ENCODE measurements at places on chromosomes 5 and 9. TPM values are rescaled to one million over a fixed set of nuclear protein-coding genes. Genes with fewer than 3 reads are reported as not detected.
A peak's percentile ranks its signal among the peaks of the same experiment; 100 is the strongest.

DNA sequence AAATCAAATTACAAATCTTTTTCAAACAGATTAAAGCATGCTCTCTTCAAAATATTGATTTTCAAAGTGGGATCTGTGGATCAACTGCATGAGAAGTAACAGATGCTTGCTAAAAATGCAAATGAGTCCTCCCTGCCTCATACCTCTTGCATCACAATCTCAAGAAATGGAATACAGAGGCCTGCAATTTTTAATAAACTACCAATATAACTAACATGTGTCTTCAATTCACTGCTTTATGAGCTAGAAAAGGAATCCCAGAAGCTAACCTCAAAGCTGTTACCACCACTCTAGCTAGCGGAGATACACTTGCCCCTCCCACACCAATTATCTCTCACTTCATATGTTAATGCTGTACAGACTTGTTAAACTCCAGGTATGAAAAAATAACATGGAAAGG is 9.6 kb downstream of the OR13C5 start:
- DNase-seq: no peak

Gene RANBP17
- total RNA-seq: 6.8 TPM

DNA sequence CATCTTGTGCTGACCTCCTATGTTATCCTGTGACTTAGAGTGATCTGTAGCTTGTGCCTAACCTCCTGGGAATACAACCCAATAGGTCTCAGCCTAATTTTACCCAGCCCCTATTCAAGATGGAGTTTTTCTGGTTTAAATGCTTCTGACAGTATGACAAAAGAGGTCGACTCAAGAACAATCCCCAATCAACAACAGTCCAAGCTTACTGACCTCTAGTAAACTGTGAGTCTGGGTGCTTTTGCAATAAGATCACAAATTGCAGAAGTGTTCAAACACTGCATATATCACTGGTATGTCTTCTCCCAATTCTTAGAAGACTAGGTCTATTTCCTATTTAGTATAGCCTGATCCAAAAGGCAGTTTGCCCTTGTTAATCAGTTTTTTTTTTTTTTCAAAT is 323.5 kb upstream of the PTGER4 start:
- no peak for DNase-seq

- no peak for DNase-seq
Observed at GRCh38 chr9:100222674-100223073, 123.6 kb downstream of the INVS start.

- DNase-seq: no peak
Observed at GRCh38 chr9:98967680-98968079, 24.0 kb downstream of the COL15A1 start.

GRCh38 chr5:94130077-94130476 is 388.7 kb upstream of the POU5F2 start:
- no peak for DNase-seq

DNA sequence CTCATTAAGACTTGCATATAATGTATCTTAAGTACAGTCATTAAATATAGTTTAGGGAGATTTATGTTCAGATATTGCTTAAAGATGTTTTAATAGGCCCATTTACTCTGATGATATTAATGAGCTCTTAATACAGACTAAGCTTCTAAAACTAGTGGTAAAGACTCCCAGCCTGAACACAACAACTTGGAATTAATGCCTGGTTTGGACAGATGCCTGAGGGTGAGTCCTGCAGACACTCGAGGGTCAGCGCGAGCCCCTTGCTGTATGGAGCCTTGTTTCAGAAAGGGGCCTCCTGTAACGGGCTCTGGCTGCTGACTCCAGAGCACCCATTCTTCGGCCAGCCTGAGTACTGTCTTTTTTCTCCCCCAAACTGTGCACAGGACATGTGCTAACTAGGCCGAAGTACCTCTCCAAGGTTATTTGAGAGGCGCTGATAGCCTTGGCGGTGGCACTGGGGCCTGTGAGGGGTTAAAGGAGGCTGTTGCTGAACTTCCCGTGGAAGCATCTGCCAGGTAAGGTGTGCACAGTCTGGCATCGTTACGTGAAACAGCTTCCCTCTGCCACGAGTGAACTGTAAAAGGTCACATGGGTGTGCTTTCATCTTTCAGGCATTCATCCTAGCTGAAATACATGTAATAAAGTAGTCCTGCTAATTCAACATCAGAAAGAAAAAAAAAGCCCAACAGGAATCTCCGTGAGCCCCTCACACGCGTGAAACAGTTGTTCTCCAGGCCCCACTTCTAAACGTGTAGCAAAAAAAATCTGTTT is 113.4 kb downstream of the MVB12B start:
- no peak for DNase-seq

Gene SLC25A2
- 0.37 TPM for total RNA-seq

DNA sequence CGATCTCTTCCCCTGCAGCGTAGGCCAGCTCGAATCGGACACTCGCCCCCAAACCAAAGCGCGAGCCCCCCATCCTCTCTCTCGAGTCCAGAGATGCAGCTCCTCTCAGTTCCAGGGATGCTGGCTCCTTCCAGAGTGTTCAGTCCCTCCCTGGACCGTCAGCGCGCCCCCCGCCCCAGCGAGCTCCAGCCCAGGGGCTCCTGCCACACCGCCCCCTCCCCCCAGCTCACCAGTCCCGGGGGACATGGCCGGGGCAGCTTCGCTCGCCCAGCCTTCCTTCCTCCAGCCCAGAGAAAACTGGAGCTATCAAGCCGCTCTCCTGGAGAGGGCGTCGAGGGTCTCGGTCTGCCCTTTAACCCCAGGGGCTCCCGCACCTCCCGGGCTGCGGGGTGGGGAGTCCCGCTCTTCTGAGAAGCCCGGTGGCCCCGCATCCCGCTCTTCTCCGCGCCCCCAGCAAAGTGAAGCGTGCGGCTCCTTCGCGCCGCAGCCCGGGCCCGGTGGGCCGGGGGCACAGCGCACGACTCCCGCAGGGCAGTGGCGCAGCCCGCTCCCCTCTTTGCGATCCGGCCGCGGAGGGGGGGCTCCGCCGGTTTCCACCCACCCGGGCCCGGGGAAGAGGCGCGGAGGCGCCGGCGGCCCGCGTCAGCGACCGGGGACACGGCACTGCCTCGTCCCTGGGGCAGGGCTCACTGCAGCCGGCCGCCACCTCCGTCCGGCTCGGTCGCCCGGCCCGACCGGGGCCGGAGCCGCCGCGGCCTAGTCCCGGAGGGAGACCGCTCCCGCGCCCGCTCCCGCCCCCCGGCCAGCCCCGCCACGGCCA is 587 bp downstream of the MIER3 start:
- DNase-seq: peak; percentile 71

- DNase-seq: no peak
Observed at GRCh38 chr5:179823937-179824744, 3.4 kb downstream of the SQSTM1 start.

DNA sequence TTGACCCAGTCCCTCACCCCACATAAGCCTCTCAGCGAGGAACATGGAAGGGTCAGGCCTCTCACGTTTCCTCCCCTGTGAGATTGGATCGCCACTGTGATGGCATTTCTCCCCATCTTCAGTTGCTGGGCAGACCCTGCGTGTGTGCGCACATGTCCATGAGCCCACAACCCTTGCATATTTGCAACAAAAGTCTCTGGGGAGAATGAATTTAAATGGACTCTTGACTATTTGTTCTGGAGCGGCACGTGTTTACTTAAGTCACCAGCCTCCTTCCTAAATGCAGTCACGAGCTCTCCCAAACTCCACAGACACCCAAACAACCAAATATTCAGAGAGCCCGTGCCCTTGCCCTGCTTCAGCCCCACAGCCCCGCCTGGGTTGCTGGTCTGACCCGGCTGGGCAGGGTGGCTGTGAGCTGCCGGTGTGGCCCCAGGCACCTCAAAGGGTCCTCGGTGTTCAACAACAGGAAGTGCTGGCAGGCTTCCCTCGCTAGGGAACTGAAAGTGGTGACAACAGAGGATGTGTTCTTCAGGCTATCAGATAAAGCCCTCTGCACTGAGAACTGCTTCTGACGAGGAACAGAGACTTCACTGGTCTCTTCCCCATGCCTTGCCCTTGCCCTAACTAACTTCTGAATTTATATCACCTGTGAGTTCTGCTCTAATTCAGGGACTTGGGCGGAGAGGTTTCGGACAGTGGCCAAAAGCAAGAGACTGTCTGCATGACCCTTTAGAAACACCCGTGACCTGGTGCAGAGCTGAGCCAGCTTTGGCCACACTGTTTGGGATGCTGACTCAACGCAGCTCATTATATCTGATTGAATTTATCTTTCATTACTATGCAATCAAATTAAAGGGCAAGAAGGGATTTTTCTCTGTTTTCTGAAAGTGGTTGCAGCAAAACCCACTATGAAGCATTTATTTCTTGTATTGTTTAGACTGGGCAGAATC is 19.2 kb upstream of the CD180 start:
- DNase-seq: peak; percentile 97

- DNase-seq: no peak
Observed at GRCh38 chr5:35811108-35811741, 45.5 kb upstream of the IL7R start.

GRCh38 chr5:133839721-133840120 is 128.7 kb downstream of the C5orf15 start:
- no peak for DNase-seq

GRCh38 chr9:122386311-122386872 is 15.6 kb downstream of the PTGS1 start:
- DNase-seq: no peak

Gene ORM2
- not detected for total RNA-seq

DNA sequence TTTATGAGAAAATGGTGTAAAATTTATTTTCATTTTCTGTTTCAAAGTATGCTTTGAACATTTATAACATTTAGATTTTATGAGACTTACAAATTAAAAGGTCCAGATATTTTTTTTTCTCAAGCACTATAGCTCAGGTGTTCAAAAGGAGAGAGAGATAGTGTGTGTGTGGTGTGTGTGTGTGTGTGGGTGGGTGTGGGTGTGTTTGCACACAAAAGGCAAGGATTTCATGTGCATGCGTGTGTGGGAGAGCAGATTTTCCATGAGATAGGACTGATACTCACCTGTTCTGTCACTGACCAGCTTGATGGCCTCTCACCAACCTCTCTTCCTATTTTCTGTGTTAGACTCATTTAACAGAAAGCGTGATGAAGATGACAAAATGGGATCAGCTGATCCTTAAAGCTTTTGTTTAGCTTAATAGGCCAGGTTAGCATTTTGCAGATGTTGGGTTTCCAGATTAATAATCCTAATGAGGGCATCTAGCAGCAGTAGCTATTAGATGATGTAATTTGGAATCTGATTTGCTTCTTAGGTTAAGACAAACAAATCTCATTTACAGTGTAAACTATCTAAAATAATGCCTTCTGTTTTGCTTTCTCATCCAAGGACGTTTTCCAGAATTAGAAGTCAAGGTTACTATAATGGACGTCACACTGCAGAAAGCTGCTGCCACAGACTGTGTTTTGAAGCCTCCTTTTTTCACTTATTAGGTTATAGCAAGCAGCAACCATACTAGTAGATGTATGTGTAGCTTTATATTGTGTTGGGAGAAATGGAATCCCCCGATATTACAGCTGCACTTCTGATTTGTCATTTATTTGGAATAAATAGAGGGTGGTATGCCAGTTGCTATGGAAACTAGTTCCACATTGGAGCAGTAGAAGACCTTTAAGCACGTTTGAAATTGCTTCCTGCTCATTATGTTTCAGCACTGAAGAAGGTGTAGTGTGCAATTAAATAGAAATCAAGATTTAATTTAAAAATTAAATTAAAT is 355.6 kb downstream of the TAF11L14 start:
- DNase-seq: no peak

Gene CER1
- total RNA-seq: not detected

- DNase-seq: peak; percentile 31
Observed at GRCh38 chr5:530001-530955, 6.0 kb upstream of the SLC9A3 start.

GRCh38 chr9:2043881-2044462 is 28.8 kb downstream of the SMARCA2 start:
- no peak for DNase-seq

Gene TAF11L10
- not detected for total RNA-seq

DNA sequence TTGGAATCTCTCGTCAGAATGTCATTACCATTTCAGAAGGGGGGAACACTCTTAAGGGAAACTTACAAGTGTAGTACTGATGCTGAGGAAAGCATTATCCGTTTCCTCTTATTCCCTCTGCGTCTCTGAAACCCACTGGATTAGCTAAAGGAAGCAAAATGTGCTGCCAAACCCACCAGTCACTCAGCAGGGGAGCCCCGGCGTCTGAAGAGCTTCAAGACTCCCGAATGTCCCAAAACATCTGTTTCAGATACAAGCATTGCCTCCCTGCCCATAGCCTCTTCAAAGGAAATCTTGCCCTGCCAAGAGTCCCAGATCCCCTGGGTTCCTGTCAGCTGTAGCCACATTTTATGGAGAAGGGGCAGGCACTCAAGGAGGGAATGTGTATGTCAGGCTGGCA is 1.0 kb upstream of the HCN1 start:
- no peak for DNase-seq

DNA sequence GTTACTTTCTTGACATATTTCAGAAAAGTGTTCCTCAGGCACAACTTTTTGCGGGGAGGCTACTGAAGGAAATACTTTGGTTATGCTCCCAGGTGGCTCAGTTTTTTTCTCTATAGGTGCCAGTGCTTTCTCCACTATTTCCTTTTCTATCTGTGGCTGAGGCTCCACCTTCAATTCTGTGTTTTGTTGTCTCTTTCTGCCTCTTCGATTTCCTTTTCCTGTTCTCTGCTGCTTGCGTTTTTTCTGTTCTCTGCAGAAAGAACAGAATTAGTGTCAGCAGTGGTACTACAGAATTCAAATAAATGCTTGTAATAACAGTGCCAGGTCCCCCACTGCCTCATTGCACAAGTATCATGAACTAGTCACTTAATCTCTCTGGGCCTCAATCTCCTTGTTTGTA is 7.0 kb downstream of the HEMGN start:
- DNase-seq: no peak

GRCh38 chr9:36871606-36872005 is 162.5 kb downstream of the PAX5 start:
- DNase-seq: no peak

Gene PAEP
- total RNA-seq: not detected

Gene OTP
- not detected for total RNA-seq

DNA sequence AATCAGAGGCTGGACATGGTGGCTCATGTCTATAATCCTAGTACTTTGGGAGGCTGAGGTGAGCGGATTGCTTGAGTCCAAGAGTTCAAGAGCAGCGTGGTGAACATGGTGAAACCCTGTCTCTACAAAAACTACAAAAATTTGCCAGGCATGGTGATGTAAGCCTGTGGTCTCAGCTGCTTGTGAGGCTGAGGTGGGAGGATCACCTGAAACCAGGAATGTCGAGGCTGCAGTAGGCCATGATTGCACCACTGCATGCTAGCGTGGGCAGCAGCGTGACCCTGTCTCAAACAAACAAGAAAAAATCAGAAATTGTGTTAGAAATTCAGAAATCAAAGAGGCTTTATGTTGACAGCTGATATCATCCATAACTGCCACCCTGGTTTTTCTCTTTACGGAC is 21.4 kb downstream of the JMY start:
- no peak for DNase-seq

DNA sequence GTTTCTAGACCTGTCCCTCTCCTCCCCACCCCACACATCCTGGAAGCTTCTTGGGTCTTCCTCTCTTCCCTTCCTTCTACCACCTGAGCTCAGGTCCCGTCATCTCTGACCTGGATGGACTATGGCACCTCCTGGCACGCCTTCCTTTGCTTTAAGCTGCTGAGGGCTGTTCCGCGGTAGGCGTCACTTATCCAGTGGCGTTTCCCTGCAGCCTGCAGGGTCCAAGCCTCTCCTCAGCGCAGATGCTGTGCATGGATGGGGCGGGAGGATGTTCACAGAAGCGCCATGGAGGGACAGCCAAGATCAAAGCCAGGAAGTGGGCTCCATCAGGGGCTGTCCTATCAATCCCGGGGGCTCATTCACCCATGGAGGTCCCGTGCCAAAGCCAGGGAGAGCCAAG is 23.8 kb upstream of the CNOT6 start:
- DNase-seq: no peak

Gene MARCOL
- total RNA-seq: not detected

- DNase-seq: no peak
Observed at GRCh38 chr9:77429928-77430327, 218.2 kb downstream of the GNA14 start.

All from right cardiac atrium (tissue), 5 donors.